CD14-positive monocyte (primary cell): ENCODE measurements at places on chromosomes 4 and X.

- DNase-seq, result no peak
These were observed 65.6 kb upstream of the MAML3 start for GRCh38 chr4:140219567-140219966.

DNA sequence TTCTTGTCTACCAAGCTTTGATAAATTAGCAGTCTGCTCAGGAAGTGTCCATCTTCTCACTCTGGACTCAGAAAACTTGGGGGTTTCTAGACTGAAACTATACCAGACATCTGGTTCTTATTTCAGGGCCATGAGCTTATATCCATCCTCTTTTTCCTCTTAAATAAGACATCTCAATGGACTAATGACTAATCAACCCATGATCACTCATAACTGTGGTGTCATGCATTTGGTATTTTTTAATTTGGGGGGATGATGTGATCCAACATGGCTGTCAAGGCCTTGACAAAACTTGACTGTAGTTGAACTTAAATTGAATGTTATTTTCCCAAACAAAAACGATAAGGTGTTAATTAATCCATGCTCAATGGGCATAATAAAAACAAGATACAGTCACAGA is 87.8 kb downstream of the GPRASP3 start:
- DNase-seq, result no peak

DNA sequence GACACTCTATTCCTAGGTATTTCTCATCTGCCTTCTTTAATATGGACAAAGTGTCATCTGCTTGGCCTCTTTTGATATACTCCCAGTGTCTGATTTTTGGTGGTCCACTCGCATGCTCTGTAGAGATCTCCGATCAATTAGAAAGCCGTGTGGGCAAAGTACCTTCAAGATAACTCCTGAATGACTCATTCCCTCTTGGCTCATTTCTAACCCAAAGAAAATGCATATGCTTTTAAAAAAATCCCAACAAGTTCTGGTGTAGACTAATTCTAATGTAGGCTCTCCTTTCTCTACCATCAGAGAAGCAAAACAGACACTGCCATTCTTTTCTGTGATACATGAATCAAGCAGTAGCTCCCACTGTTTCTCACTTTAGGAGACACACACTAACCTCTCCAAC is 714.9 kb upstream of the ADGRL3 start:
- no peak for DNase-seq

DNA sequence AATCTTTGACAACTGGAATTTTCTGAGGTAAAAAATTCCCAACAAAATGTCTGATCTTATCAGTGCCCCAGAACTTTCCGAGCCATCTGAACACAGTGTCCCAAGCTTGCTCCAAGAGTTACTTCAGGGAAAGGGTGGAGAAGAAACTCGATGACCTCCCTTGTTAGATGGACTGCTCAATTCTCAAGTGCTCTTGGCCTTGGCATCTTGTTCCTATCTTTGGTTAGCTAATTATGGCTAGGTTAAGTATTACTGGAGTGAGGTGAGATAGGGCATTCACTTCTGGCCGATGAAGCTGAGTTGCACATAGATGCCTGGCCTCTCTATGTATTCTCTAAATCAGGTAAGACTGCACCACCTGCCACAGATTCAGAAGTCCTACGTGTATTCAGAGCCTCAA is 9.1 kb upstream of the S100G start:
- DNase-seq, result no peak

- DNase-seq, result no peak
These were observed 102.0 kb upstream of the MAPK10 start for GRCh38 chr4:86461849-86462248.

GRCh38 chr4:104491481-104492182 is 3.1 kb downstream of the CXXC4 start:
- peak; percentile 4 for DNase-seq

GRCh38 chrX:97369947-97370346 is 486.2 kb downstream of the RPA4 start:
- no peak for DNase-seq

GRCh38 chrX:72030431-72030830 is 101.3 kb downstream of the RTL5 start:
- DNase-seq, result no peak

GRCh38 chr4:152168987-152169616 is 366.8 kb downstream of the FBXW7 start:
- DNase-seq, result no peak

DNA sequence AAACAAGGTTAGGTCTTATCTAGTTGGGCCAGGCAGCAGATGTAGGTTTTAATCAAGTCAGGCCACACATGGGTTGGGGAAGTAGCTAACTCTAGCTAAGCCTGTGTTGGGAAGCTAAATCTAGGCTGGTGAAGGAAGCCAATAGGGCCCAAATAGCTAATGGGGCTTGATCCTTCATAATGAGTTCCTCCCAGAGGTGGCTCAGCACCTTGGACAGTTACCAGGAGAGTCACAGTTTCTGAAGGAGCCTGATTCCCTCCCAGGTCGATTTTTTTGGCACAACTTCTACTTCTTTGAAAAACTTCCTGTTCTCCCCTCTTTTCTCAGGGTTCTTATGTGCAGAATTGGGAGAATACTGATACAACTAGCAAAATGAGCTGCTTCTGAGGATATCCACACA is 242.5 kb upstream of the PRPS2 start:
- no peak for DNase-seq

- DNase-seq, result no peak
These were observed 527.9 kb downstream of the SPRY1 start for GRCh38 chr4:123924536-123924935.

- no peak for DNase-seq
These were observed 338.7 kb downstream of the FBXW7 start for GRCh38 chr4:152197211-152197610.

- no peak for DNase-seq
These were observed 29.0 kb upstream of the UGT2B4 start for GRCh38 chr4:69524706-69525105.

GRCh38 chr4:151438154-151438553 is 29.2 kb downstream of the FHIP1A start:
- DNase-seq, result no peak

DNA sequence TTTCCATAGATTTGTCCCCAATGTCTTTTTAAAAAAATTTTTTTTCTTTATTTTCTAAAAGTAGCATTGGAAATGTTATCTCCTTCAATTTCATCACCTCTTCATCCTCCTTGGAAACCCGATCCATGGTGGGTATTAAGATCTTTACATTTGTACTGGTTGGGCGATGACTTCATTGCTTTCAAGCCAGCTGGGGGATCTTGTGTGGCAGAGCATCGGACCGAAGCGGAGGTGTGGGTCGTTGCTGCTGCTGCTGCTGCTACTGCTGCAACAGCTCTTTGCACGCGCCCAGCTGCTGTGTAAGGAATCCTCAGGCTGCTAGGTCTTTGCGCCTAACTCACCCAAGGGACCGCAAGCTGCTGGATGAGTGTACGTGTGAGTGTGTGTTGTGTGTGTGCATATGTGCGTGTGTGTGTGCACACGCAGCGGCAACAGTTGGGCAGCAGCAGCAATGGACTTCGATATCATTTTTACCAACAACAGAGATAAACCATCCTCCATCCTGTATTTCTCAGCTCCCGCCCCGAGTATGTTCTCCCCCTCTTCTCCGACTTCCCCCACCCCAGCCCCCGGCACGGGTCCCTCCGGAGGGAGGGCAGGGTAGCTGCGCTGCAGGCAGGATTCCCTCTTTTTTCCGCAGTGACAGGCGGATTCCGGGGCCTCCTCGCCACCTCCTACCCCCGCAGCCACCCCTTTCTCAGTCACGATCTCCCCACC is 768 bp upstream of the CDKL5 start:
- no peak for DNase-seq

GRCh38 chrX:8364369-8365141 is 100.1 kb upstream of the VCX3B start:
- no peak for DNase-seq

- DNase-seq, result no peak
These were observed 211.2 kb upstream of the WDFY3 start for GRCh38 chr4:85177679-85178078.

GRCh38 chrX:134026565-134027311 is 41.3 kb upstream of the GPC3 start:
- DNase-seq, result no peak

DNA sequence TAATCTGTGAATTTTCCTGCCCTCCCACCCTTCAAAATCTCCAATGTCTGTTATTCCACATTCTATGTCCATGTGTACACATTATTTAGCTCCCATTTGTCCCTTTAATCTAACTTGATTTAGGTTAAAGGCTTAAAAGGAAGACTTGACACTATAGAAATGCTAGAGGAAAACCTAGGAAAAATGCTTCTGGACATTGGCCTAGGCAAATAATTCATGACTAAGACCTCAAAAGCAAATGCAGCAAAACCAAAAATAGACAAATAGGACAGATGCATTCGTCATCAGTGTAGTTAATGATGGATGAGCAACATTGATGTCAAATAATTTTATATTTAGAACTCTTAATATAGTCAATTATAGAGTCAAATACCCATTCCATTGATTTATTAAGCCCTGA is 36.9 kb downstream of the INTU start:
- no peak for DNase-seq

DNA sequence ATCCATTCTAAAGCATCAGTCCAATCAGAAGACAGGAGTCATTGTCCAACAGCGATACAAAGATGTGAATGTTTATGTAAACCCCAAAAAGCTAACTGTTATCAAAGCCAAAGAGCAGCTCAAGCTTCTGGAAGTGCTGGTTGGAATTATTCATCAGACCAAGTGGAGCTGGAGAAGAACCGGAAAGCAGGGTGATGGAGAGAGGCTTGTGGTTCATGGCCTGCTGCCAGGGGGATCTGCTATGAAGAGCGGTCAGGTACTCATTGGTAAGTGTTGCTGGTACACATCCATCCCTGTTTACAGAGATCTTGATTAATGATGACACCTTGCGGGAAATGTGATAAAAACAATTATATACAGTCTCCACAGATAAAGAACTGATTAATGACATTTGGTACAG is 11.0 kb downstream of the INTU start:
- no peak for DNase-seq

- no peak for DNase-seq
These were observed 61.6 kb upstream of the TMEM33 start for GRCh38 chr4:41873380-41874295.

- DNase-seq, result no peak
These were observed 1554.0 kb upstream of the PCDH10 start for GRCh38 chr4:131595140-131595539.
